ENCODE measurements at places on chromosomes 4 and X.
A peak's percentile ranks its signal among the peaks of the same experiment; 100 is the strongest.

DNA sequence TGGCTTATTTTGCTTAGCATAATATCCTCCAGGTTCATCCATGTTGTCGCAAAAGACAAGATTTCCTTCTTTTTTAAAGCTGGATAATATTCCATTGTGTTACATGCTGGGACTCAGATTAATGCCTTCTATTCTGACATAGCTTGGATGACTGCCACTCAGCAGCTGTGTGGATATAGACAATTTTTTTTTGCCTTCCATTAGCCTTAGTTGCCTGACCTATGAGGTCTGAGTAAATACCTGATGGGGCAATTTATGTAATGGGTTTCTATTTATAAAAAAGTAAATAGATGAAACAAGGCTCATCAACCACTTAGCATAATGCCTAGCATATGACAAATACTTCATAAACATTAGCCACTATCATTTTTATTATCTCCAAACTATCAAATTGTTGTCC lies 515.4 kb downstream of the ZNF674 start:
- DNase-seq, result no peak

- DNase-seq, result no peak
Observed at GRCh38 chr4:8044699-8045098, 105.0 kb upstream of the AFAP1 start.

DNA sequence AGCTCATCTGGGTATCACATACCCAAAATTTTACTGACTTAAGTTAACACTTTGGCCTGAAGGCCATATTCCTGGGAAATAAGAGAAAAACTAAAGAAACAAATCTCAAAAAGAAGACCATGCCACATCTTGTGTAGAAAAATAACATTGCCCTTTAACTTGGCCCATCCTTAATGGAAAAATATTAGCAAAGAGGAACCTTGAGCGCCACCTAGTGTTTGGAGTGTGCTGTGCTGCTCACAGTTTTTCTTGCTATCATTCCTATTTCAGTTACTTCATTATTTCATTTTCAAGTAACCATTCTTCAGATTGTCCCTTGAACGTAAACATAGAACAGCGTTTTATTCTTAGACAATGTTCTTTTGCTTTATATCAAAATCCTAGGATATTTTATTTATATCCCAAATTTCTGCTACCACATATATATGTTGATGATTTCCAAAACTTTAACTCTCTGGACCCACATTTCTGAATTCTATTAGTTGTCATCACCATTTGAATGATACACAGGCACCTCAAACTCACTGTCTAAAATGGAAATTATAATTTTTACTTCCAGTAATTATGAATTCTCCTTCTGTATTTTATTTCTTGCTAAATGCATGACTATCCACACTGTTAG lies 999.0 kb upstream of the ADGRL3 start:
- DNase-seq, result peak; percentile 27

DNA sequence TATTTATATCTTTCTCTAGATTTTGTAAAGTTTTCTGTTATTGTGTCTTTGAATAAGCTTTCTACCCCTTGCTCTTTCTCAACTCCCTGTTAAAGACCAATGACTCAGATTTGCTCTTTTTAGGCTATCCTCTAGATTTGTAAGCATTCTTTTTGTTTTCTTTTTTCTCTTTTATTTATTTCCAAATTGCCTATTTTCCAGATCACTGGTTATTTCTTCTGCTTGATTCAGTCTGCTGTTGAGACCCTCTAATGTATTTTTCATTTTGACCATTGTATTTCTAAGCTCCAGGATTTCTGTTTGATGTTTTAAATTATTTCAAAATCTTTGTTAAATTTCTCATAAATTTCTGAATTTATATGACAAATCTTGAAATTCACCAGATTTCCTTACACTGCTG lies 462.6 kb upstream of the GALNT7 start:
- DNase-seq, result no peak

- no peak for DNase-seq
Observed at GRCh38 chr4:48968814-48969213, 17.3 kb upstream of the CWH43 start.

GRCh38 chr4:612052-612748 lies 13.2 kb upstream of the PDE6B start:
- no peak for DNase-seq

DNA sequence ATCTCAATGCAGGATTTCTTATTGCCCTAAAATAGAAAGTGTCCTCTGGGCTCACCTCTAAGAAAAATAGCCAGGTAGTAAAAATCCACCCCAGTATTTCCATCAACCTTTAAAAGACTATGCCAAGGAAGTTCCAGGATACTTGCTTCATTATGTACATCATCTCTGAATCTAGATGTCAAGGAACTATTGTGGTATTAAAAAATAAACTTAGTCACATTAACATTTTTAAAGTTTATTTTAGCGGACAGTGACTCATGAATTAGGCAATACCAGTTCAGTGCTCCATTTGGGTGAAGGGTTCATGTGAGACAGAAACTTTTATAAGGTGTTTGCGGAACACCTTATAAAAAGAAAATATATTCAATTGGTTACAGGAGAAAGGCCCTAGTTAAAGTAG lies 209.2 kb downstream of the ADAM29 start:
- no peak for DNase-seq

- no peak for DNase-seq
Observed at GRCh38 chr4:185421366-185422124, 4.2 kb downstream of the UFSP2 start.

DNA sequence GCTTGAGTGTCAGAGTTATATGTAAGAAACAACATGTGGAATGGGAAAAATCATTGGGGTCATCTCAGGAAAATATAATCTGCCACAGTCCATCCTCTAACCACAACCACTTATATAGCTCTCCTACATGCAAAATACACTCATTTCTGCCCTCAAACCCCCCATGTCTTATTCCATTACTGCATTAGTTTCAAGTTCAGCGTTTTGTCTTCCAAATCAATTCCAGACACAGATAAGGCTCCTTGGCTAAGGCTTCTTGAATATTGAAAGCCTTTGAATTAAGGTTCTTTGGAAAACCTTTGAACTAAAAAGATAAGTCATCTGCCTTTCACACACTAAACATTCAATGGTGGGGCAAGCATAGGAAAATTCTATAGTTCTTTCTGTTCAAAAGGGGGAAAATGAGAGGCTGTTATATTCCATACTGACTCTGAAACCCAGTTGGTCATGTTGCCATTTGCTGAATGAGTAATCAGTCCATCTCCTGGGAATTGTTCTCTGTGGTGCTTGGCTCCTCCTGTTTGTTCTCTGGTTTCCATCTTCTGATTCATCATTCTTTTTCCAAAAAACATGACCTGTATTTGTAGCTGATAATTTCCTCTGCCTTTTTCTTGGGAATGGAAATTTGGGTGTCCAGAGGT lies 218.7 kb downstream of the BMPR1B start:
- no peak for DNase-seq

DNA sequence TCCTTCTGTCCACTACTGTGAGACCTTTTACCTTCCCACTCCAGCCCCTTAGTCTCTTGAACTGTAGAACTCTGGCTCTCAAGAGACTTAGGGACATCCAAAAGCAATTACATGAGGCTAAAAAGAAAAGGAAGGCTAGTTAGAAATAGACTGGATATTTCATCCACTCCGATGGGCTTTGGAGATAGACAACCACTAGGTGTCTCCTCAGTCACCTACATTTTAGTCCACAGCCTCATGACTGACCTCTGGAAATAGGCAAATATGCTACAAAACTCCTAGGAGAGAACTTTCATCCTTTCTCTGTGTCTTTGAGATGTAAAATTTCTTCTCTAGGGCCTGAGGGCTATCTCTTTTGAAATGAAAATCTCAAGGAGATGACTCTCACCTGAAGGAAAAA lies 45.1 kb upstream of the LAMP2 start:
- DNase-seq, result no peak

- DNase-seq, result no peak
Observed at GRCh38 chr4:80694171-80694570, 336.3 kb upstream of the BMP3 start.

GRCh38 chr4:150242820-150243458 lies 164.7 kb downstream of the DCLK2 start:
- peak; percentile 6 for DNase-seq

- no peak for DNase-seq
Observed at GRCh38 chr4:167842487-167842886, 249.8 kb upstream of the ANXA10 start.

- no peak for DNase-seq
Observed at GRCh38 chrX:153525451-153525850, 8.0 kb downstream of the ATP2B3 start.

Measured in stimulated activated CD4-positive, alpha-beta T cell treated with anti-CD3 and anti-CD28 coated beads, Interleukin-2, amount 100 ng/mL, for 48 hours (primary cell).